Dorsolateral prefrontal cortex (tissue), 122 donors: ENCODE measurements at places on chromosomes 13 and 19. TPM values are rescaled to one million over a fixed set of nuclear protein-coding genes. Genes with fewer than 3 reads are reported as not detected.

The ZNF723 gene
- not detected for total RNA-seq

The SLC1A6 gene
- total RNA-seq, result 14.6 TPM

The GRIN2D gene
- total RNA-seq, result 3.1 TPM

The HIPK4 gene
- not detected for total RNA-seq

The LMO7 gene
- total RNA-seq, result 71.6 TPM

The GNG7 gene
- 83.4 TPM for total RNA-seq

The TEX101 gene
- not detected for total RNA-seq

The ANGPTL8 gene
- total RNA-seq, result 0.78 TPM

The CYP2A7 gene
- 1.0 TPM for total RNA-seq

The TBXA2R gene
- total RNA-seq, result 1.8 TPM

The IRGC gene
- not detected for total RNA-seq

The LAMP1 gene
- total RNA-seq, result 126 TPM

The ETV2 gene
- total RNA-seq, result not detected

The IGFL3 gene
- total RNA-seq, result not detected
